ENCODE measurements at places on chromosomes 6 and 20. TPM values are rescaled to one million over a fixed set of nuclear protein-coding genes. Genes with fewer than 3 reads are reported as not detected.

Gene SUPT3H
- total RNA-seq: 17.8 TPM

Gene SEMG1
- total RNA-seq: not detected

Gene SH3BGRL2
- total RNA-seq: 50.4 TPM

Gene RBM24
- 8.9 TPM for total RNA-seq

Gene ZNF76
- total RNA-seq: 53.4 TPM

Gene POPDC3
- not detected for total RNA-seq

Gene SLC26A8
- 0.18 TPM for total RNA-seq

Gene ROMO1
- 97.1 TPM for total RNA-seq

Gene RPS21
- 1,691 TPM for total RNA-seq

Gene BACH2
- 4.3 TPM for total RNA-seq

Gene SYCP2
- 3.2 TPM for total RNA-seq

Gene SAPCD1
- total RNA-seq: 2.8 TPM

Gene PTCRA
- total RNA-seq: 0.55 TPM

Gene COL12A1
- total RNA-seq: 40.4 TPM

Gene TMEM244
- total RNA-seq: not detected

Gene RAD21L1
- total RNA-seq: not detected

Gene GABRR1
- not detected for total RNA-seq

Gene NHLRC1
- 4.1 TPM for total RNA-seq

Data from ureter (tissue), 1 donor.